Renal cortex interstitium (tissue), 15 donors: ENCODE measurements at places on chromosomes 1 and 21.

- no peak for DNase-seq
These were observed 6.0 kb downstream of the NASP start for GRCh38 chr1:45589861-45590260.

DNA sequence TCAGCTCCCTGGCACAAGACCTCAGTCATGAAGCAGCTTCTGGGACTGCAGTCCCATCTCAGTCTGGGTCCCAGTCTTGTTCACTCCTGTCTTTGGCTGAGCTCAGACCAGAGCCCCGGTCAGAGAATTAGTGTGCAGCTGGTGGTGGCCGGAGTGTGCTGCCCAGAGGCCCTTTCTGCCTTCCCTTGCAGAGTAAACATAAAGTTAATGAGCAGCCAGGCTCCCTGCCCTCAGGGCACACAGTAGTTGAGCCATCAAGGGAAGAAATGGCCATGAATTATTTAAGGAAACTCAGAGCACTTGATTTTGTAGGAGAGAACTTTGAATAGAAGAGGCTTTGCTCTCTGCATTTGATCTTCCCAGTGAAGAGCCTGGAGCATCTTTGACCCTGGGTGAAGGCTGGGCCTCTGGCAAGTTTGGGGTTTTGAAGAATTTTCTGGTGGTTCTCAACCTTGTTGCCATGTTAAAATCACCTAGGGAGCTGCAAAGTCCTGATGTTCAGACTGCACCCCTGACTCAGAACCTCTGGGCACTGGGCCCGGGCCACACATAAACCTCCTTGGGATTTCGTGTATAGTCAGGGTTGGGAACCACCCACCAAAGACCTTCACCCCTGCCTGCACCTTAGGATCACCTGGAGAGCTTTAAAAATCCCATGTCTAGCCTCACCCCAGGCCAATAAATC is 26.4 kb upstream of the SELENON start:
- peak; percentile 50 for DNase-seq

DNA sequence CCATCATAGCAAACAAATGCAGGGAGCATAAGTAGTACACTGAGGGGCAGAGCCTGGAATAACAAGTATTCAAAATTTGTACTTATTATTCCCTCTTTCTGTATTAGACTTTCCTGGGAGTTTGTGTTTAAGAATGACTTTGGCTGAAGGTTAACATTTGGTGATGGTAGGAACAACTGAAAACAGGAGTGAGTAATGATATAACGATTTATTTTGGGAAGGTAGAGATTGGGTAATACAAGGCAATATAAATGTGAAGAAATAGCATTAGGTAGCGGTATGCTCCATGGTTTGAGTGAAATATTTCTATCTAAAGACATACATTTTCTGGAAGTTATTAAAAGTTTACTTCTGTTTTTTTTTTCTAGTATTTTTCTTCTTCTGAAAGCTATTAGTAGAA is 18.5 kb upstream of the C1orf21 start:
- no peak for DNase-seq

GRCh38 chr1:103917795-103918194 is 168.1 kb downstream of the AMY1C start:
- DNase-seq: no peak

- no peak for DNase-seq
These were observed 30.7 kb upstream of the CD34 start for GRCh38 chr1:207941665-207942064.
